ENCODE measurements at places on chromosomes 3 and 15.

DNA sequence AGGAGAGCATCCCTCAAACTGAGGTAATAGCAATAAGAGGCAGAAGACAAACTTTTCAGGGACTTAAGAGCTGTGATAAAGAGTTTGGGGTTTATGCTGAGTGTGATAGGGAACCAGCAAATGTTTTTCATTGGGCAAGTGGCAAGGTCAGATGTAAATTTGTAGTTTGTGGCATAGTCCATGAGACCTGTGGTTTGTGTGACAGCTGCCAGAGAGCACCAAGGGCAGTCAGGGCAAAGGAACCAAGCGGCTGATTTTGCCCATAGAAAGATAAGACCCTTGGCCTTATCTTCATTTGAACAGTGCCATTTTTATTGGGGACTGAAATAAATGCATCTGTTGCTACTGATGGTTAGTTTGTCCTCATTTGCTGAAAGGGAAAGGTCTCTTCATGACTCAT is 220.3 kb downstream of the LRRN1 start:
- DNase-seq, result no peak

- DNase-seq, result no peak
Observed at GRCh38 chr3:159877924-159878323, 110.7 kb upstream of the IL12A start.

GRCh38 chr3:98962189-98962930 is 60.9 kb upstream of the DCBLD2 start:
- no peak for DNase-seq

DNA sequence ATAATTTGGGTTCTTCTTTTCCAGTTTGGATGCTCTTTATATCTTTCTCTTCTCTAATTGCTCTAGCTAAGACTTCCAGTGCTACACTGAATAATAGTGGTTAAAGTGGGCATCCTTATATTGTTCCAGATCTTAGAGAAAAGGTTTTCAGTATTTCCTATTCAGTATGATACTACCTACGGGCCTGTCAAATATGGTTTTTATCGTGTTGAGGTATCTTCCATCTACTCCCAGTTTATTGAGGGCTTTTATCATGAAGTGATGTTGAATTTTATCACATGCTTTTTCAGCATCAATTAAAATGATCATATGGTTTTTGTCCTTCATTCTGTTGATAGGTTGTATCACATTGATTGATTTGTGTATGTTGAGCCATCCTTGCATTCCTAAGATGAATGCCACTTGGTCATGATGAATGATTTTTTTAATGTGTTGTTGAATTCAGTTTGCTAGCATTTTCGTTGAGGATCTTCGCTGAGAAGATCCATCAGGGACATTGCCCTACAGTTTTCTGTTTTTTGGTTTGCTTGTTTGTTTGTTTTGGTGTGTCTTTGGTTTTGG is 3.0 kb upstream of the LRRC34 start:
- no peak for DNase-seq

GRCh38 chr3:123019591-123019990 is 8.0 kb downstream of the SEMA5B start:
- DNase-seq, result no peak

DNA sequence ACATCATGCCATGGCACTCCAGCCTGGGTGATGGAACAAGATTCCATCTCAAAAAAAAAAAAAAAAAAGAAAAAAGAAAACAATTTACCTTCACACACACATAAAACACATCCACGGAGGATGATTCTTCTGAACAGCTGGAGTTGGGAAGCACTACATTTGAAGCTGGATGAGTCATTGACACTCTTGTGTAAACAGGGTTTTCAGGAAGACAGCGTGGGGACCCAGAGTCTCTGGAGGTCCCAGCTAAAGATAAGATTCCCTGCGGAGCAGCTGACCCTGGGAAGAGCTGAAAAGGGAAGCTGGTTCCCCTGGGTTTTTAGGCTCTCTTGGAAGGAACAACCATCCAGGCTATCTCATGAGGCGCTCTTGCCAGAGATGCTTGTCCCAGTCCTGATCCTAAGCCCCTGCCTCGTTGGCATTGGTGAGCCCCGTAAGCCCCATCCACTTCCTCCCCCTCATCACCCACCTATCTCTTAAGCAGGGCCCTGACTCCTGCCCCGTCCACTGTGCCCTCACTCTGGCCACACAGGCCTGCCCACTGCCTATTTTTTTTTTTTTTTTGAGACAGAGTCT is 32.0 kb upstream of the FURIN start:
- no peak for DNase-seq

GRCh38 chr3:184540777-184541681 is 20.6 kb upstream of the EPHB3 start:
- no peak for DNase-seq

DNA sequence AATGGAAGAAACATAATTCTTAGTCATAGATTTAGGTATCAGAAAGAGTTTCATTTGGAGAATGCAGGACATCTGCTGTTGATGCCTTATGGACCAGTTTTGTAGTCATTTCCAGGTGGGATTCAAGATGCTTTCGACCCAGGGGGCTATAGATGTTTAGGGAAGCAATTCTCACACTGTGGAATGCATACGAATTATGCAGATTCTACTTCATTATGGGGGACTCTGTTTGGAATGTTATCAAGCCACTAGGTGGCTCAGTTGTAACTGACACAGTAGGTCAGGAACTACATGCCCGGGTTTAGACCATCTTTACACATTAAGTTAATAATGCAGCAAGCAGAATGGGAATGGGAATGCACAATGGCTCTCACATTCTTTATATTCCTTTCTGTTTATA is 1359.8 kb downstream of the ZPLD1 start:
- no peak for DNase-seq

DNA sequence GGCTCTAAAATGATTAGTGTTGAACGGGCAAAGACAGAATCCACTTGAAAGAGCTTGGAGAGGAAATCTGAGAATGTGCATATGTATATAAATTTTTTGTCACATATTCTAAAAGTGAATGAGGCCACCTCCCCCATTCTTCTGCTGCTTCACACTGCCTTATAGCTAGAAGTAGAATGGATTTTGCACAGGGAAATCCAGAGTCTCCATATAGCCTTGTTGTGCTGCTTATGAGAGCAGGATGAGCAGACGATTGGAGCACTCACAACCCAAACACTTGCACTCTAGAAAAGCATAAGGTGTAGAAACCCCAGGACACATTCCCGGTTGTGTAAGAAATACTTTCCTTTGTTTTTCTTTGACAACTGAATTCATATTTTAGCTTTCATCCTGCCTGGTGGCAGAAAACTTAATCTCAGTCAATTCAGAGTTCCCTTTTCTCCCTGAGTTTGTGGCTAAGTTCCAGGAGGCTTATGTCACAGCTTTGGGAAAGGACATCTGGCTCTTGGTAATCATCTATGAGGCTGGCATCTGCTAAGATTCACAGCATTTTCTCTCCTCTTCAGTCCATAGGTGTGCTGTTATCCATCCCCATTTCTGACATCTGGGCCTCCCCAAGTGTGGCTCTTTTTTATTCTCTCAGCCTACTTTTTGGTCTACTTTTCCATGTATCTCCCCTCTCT is 188.4 kb upstream of the PFN2 start:
- no peak for DNase-seq

DNA sequence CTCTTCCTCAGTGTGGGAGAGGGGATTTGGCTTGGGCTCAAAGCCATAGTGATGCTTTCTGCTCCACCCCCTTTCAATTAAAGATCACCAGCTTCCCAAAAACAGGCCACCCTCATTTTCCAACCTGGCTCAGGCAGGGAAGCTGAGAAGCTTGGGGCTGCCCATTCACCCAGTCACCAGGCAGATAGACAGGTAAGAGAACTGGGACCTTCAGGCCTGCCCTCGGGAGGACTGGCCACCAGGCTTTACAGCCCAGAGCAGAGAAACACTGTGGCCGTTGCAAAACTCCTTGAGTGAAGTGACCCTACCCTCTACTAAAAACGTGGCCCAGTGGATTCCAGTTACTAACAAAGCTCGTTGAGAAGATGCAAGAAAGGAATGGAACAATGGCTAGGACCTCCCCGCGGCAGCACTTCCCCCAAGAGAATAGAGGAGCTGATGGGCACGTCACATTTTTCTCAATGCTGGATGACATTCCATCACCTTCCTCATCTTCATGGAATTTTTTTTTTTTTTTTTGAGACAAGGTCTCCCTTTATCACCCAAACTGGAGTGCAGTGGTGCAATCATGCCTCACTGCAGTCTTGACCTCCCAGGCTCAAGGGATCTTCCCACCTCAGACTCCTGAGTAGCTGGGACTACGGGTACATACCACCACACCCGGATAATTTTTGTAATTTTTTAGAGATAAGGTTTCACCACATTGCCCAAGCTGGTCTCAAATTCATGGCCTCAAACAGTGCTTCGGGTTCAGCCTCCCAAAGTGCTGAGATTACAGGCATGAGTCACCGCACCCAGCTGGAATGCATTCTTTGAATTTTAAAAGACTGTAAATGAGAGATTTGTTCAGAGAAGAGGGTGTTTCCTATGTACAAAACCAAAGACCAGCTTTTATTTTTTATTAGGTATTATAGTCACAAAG is 37.9 kb downstream of the LIPC start:
- DNase-seq, result no peak

GRCh38 chr3:112297714-112298113 is 3.7 kb upstream of the SLC9C1 start:
- DNase-seq, result no peak
